ENCODE measurements at places on chromosomes 13 and 19. TPM values are rescaled to one million over a fixed set of nuclear protein-coding genes. Genes with fewer than 3 reads are reported as not detected.
A peak's percentile ranks its signal among the peaks of the same experiment; 100 is the strongest.

The ZNF541 gene
- not detected for total RNA-seq

The KLK3 gene
- total RNA-seq = not detected

The KCNN4 gene
- 147 TPM for total RNA-seq

The DNAAF3 gene
- 10.3 TPM for total RNA-seq

The FAM216B gene
- total RNA-seq = not detected

The URAD gene
- not detected for total RNA-seq

The ADGRE2 gene
- not detected for total RNA-seq

- no peak for DNase-seq
Measured at GRCh38 chr13:104796581-104796980, 1730.4 kb upstream of the SLC10A2 start.

DNA sequence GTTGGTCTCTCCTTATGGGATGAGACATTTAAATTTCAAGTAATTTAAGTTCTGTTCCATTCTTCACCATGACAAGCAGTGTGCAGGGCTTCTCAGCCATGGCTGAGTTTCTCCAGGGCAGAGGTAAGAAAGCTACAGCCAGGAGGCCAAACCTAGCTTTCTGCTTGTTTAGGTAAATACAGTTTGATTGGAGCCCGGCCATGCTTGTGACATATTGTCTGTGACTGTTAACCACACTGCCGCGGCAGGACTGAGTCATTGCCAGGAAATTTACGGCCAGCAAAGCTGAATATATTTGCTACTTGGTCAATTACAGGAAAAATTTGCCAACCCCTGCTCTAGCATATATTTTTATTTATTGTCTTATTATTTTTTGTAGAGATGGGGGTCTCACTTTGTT is 10.7 kb downstream of the NLRP8 start:
- no peak for DNase-seq

GRCh38 chr19:18765224-18765623 is 25.9 kb downstream of the COMP start:
- no peak for DNase-seq

DNA sequence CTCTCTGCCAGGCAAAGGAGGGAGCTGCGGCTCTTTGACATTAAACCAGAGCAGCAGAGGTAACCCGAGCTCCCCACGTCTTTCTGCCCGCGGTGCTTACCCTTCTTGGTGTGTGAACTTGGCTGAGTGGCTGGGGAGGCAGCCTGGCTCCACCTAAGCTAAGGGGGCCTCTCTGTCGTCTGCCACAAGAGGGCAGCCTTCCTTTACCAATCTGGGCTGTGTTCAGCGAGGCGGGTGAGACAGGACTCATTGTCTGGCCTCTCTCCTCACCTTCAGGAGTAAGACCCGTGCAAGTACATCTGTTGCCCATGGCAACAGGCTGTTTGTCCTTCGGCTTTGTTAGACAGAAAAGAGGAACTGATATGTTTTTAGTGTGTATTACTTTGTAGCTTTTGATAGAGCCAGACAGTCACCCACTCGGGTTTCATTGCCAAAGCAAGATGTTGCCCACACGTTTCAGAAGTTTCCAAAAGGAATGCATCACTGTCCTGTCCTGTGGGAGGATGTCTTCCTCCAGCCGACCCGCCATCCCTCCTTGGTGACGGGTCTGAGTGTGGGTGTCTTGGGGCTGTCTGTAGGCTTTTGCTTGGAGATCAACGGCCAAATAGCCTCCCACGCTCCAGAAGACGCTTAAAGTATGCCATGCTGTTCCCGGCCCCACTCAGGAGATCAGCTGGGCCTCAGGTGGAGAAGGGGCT is 4.6 kb downstream of the POP4 start:
- DNase-seq = peak; percentile 81

- no peak for DNase-seq
Measured at GRCh38 chr13:111232191-111232590, 88.3 kb upstream of the TEX29 start.

GRCh38 chr19:13212759-13213330 is 62.6 kb downstream of the IER2 start:
- DNase-seq = peak; percentile 53

DNA sequence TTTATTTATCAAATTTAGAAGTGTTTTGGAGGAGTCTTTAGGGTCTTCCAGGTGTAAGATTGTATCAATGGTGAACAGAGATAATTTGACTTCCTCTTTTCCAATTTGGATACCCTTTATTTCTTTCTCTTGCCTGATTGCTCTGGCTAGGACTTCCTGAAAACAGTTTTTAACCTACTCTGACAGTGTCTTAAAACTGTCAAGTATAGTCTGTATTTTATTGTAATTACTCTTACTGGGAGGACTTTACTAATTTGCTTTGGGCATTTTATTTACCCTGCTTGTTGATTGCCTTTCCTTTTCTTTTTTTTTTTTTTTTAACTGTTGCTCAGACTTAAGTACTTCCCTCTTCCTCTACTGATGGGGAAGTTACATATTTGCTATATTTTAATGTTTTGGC is 81.3 kb downstream of the URI1 start:
- no peak for DNase-seq

- no peak for DNase-seq
Measured at GRCh38 chr19:45368737-45369340, 1.5 kb downstream of the ERCC2 start.

DNA sequence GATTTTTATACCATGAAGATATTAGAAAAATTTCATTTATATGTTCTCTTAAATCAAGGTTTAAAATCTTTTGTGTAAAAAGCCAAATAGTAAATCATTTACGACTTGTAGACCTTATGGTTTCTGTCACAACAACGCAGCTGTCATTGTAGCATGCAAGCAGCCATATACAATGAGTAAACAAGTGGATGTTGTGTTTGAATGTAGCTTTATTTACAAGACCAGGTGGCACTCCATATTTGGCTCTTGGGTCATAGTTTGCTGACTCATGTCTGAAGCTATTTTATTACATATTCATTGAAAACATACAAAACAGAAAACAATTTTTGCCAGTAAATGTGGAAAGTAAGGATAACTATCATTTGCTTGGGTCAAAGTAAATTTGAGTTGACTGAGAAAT is 930.8 kb downstream of the SLITRK5 start:
- no peak for DNase-seq

GRCh38 chr13:67776151-67776550 is 546.0 kb upstream of the PCDH9 start:
- DNase-seq = no peak

DNA sequence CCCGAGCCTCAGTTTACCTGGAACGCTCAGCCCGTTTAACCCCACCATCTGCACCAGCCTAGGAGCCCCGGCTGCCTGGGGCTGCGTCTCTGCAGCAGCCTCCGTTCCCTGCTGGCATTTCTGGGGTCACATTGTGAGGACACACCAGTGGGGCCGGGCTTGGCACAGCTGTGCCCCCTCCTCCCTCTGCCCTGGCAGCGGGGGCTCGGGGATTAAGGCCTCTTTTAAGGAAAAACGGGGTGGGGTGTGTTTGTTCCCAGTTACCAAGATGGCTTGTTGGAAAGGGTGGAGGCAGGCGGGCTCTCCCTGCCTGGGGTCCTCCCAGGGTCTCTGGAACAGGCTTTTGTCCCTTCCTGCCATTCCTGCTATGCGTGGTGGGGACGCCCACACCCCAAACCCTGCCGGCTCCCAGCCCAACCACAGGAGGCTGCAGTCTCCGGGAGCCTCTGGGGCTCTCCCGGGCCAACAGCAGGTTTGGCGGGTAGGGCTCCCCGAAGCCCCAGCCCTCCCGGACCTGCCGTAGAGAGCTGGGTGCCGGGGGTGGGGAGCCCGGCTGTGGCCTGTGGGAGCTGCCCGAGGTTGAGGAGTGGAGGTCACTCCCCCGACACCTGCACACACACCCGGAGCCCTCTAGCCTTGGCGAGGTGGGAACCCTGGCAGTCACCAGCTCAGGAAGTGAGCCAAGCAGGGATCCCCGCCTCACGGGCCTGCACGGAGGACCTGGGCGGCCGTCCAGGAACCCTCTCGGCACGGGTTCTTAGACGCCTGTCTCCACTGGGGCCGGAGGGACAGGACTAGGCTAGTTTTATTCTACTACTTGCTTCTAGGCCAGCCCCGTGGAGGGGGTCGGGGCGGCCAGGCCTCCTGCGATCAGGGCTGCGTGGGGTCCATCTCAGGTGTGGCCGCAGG is 36.9 kb downstream of the GADD45B start:
- no peak for DNase-seq

Measured in Calu3 (cell line).